ENCODE measurements at places on chromosomes 5 and 9.

DNA sequence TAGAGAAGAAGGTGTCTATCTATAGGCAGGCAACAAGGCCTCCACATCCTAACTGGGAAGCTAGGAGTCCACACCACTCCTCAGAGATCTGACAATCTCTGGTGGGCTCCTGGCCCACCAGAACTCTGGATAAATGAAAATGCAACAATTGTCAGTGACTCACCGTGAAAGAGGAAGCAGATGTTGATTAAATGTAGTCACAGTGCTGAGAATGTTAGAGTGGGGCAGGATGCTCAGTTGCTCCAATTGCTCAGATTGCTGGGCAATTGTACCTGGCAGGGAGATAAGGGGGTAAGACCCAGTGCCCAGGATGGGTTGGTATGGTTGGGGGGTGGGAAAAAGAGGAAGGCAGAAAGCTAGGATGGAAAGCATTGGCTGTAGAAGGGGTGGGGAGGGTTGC lies 4.3 kb downstream of the CCL19 start:
- no peak for DNase-seq

DNA sequence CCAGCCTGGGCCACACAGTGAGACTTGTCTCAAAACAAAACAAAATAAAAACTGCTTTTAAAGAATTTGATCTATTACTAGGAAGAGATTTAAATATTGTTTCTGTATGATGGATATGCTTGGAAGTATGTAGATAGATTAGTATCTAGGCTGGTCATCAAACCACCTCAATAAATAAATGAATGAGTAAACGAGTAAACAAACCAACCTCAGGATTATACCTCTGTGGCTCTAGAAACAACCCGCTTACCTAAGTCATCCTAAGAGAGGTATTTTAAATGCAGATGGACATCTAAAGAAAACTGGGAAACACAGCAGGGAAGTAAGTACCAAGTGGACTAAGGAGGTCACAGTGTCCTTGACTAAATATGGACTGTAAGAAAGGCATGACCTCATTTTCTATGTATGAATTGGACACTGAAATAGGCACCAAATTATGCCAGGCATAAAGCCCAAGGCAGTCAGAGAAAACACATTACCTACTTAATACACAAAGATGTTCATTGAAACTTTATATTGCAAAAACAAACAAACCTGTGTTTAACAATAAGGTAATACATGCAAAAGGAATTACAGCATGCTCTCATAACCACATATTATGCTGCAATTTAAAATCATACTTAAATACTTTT lies 7.3 kb downstream of the ANKH start:
- DNase-seq: no peak

- DNase-seq: no peak
Observed at GRCh38 chr9:126276056-126276728, 50.4 kb upstream of the MVB12B start.

DNA sequence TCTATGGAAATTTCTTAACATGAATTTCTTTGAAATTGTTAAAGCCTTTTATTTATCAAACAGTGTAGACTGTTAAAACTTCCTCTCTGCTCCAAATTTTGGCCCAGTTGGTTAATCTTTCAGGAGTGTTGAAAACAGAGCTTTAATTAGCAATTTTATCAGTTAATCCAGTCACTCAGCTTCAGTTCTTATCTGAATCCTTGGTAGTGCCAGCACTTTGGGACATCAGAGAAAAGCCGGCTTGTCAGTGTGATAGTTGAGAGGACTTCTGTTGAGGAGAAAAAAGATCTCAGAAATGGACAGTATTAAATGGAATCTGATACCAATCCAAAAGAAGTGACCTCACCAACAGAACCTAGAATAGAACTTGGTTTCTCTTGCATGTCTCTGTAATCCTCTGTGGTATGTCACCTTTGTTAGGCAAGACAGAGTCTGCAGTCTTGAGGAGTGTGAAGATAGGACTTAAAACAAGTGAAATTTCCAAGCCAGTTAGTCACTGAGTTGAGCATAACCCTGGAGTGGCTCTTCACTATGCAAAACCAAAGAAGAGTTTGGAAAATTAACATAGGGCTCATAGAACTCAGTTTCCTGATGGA lies 251.8 kb downstream of the NNT start:
- no peak for DNase-seq
